Activated CD4-positive, alpha-beta memory T cell treated with anti-CD3 and anti-CD28 coated beads for 36 hours (primary cell): ENCODE measurements at places on chromosomes 7 and 10. TPM values are rescaled to one million over a fixed set of nuclear protein-coding genes. Genes with fewer than 3 reads are reported as not detected.

VWA2 gene
- total RNA-seq, result not detected

ARHGEF5 gene
- 17.2 TPM for total RNA-seq

GPR15LG gene
- total RNA-seq, result not detected

SERPINE1 gene
- total RNA-seq, result not detected

TMEM236 gene
- total RNA-seq, result 0.07 TPM

SLC39A12 gene
- total RNA-seq, result not detected

EGR2 gene
- 68.2 TPM for total RNA-seq

POLD2 gene
- total RNA-seq, result 189 TPM

SPAM1 gene
- total RNA-seq, result not detected

NUDT13 gene
- total RNA-seq, result 1.4 TPM

OGDHL gene
- total RNA-seq, result 0.40 TPM

AKR1C1 gene
- 0.22 TPM for total RNA-seq

GRM8 gene
- total RNA-seq, result not detected

NAT16 gene
- not detected for total RNA-seq

LEP gene
- not detected for total RNA-seq
